ENCODE measurements at places on chromosomes 16 and 17.

DNA sequence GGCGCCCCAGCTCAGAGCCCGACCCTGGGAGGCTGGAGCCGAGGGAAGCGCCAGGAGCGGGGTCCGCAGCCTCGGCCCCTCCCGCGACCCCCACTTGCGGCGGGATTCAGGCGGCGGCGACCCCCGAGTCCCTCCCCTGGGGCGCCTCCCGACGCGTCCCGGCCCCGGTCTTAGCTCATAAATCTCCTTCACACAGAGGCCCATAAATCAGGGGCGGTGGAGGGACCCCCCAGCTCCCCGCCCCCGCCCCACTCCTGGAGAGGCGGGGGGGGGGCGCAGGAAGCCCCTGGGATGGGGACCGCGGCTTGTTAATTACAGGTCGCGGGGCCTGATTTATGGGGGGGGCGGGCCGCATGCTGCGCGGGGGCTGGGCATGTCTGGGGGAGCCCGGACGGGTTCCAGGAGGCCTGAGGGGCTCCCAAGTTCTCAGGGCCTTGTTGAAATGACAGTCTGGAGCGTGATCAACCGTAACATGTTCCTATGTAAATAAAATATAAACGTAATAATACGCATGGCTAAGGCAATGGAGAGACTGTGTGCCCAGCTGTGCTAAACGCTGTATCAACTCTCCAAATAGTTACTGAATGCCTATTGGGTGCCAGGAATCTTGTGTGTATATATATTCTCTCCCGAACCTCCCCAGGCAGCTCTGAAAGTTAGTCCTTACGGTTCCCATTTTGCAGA lies 10.0 kb upstream of the BHLHA9 start:
- DNase-seq, result no peak

- no peak for DNase-seq
These were observed 100.9 kb upstream of the GSE1 start for GRCh38 chr16:85511938-85512807.

DNA sequence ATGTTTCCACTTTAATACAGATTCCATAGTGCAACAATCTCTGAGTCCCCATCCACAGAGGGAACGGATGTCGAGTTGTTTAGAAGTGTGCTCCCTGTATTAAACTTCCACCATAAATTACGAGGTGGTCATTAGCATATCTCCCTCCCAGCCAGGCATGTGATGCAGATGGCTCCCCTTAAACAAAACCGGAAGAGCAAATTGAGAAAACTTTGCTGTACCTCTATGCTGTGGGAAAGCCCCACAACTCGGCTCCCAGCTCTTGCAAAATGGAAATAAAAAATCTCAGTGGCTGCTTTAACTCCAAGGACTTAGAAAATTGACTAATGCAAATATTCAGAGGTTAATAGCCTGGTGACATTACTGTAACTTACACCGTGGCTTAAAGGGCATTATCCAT lies 290.9 kb downstream of the MAF start:
- no peak for DNase-seq

DNA sequence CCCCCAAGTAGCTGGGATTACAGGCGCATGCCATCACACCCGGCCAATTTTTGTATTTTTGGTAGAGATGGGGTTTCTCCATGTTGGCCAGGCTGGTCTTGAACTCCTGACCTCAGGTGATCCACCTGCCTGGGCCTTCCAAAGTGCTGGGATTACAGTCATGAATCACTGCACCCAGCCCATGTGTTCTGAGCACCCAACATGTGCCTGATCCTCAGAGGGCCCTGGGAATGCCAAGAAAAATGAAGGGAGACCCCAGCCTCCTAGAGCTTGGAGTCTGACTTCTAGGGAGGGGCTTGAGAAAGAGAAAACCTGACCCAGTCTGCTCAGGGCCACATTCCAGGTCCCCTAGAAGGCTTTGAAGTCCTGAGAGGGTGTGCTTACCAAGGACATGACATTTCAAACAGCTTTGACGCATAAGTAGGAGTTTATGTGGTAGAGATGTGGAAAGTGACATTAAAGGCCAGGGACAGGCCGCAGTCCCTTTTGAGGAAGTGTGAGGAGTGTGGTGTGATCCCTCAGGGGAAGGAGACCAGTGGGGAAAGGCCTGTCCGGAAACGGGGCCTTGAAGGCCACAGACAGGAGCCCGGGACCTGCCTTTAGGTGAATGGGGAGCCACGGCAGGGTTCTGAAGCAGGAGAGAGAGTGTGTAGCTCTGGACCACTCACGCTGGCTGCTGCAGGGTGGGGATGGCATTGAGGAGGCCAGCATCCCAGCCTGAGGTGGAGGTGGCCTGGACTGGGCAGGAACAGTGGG lies 1.1 kb upstream of the CCL22 start:
- DNase-seq, result no peak

GRCh38 chr17:4899341-4900230 lies at the start of gene C17orf107:
TSS of gene C17orf107 (plus strand) at chr17:4899536. CDS start at chr17:4899763, 227 bp downstream.
- DNase-seq, result no peak

- no peak for DNase-seq
These were observed 8.6 kb upstream of the TSPOAP1 start for GRCh38 chr17:58337210-58337599.

DNA sequence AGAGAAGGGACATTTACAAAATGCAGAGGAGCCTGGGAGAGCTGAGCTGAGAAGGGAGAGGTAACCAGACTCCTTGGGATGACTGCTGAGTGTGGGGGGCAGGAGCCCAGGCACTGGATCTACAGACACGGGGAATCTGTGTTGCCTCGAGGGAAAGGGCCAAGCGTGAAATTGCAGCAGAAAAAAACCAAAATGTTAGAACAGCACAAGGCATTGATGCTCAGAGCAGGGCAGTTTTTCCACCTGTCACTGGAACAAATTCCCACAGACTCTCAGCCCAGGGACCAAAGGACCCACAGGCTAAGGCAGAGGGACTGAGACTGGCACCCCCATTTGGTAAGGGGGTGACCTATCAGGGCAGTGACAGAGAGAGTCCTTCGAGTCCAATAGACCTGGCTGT lies 2.0 kb downstream of the PITPNM3 start:
- DNase-seq, result no peak

Data from GM04504 (cell line).